T-helper 9 cell (primary cell): ENCODE measurements at places on chromosomes 12 and 14.

GRCh38 chr14:33709283-33709682 lies 241.6 kb downstream of the EGLN3 start:
- no peak for DNase-seq

DNA sequence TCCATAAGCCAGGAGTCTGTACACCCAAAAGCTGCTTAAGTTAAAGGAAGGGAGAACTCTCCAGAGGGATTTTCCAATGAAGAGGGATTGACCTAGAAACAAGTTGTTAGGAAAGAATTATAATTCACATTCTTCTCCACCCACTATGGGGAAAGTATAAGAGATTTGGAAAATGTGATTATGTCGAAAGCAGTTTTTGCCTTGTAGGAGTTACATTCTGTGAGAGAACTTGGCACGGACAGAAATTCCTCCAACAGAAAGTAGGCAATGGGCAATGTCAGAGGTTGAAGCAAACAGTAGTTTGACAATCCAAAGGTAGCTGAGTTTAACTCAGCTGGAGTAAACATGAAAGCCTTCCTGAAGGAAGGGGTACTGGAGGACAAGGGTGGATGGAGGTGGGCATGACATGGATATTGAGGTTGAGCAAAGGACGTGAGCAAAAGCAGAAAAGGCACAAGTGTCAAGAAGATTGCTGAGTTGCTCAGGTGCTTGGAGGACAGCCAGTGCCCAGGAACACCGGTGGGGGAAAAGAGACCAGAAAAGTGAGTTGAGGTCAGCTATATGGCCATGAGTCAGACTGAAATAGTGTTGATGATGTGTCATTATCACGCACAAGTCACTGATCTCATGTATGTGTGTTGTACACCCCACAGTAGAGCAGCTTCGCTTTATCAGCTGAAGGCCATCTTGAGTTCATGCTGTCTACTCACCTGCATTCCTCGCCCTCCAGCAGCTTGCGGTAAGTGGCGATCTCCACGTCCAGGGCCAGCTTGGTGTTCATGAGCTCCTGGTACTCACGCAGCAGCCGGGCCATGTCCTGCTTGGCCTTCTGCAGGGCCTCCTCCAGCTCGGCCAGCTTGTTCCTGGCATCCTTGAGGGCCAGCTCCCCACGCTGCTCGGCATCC lies 4.0 kb downstream of the KRT5 start:
- no peak for DNase-seq

- DNase-seq: no peak
Observed at GRCh38 chr12:112115259-112116045, 6.9 kb upstream of the NAA25 start.

DNA sequence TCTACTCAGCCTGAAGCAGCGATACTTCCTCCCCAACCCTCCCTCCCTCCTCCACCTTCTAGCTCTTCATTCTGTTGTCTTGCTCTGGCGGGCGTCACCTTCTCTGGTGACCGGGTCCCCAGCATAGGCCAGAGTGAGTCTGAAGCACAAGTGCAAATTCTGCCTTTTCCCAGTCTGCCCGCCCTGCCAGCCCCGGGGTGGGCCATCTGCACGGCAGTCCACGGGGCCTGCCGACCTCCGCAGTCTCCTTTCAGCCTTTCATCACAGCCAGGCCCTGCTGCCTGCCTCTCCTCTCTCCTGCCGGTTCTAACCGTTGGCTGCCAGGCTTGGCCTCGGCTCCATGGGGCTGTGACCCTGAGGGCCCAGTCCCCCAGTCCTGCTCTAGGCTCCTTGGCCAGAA lies 58.7 kb downstream of the TESC start:
- DNase-seq: no peak

DNA sequence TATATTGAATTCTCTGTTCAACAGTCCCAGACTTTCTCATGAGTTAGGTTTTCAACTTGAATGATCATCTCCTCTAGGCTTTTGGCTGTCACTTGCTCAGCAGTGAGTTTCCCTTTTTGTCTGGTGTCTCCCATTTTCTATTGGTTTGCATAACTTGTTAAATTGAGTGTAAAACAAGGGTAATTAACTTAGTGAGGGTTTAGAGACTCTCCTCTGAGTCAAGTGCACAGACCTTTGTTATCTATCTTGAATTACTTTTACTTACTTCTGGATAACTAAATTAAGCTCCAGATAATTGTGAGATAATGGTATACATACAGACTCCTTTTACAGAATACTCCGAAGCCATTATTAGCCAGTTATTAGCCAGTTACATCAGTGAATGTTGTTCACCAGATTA lies 22.0 kb downstream of the MLXIP start:
- DNase-seq: no peak

DNA sequence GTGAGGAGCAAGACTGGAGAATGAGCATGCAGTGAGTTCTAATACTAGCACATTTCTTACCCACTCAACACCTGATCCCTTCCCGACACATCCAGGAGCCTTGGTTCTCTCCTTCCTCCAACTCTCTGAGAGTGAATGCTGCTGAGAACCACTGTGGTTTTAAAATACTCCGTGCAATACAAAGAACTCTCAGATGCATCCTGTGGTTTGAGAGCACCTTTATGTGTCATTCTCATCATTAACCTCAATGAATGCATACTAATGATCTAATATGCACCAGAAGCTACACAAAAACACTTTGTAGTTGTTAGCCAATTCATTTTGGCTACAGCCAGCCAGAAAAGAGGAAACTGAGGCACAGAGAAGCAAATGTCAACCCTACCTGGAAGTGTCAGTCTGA lies 87.6 kb downstream of the GALNT8 start:
- DNase-seq: no peak

DNA sequence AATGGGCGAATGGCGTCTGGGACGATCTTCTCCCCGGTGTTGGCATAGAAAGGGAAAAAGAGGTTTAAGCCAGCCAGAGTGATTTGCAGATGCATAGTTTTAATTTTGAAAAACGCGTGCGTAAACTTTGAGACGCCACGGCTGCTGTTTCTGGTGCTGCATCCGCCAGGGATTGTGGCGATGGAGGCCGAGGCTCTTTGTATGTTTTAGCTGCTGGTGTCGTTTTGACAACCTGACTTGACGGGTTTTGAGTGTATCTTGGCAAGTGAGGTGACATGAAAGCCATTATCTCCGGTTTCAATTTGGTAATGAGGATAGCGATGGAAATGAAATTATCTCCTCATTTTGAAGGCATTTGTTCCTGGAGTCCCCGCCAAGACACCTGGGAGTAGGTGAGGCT lies 1.6 kb downstream of the PTGDR start:
- DNase-seq: no peak

- DNase-seq: no peak
Observed at GRCh38 chr14:56891226-56891625, 80.9 kb upstream of the OTX2 start.

- no peak for DNase-seq
Observed at GRCh38 chr14:31243860-31244259, 36.3 kb upstream of the HECTD1 start.

GRCh38 chr14:72027061-72027460 lies 94.8 kb downstream of the RGS6 start:
- DNase-seq: no peak

DNA sequence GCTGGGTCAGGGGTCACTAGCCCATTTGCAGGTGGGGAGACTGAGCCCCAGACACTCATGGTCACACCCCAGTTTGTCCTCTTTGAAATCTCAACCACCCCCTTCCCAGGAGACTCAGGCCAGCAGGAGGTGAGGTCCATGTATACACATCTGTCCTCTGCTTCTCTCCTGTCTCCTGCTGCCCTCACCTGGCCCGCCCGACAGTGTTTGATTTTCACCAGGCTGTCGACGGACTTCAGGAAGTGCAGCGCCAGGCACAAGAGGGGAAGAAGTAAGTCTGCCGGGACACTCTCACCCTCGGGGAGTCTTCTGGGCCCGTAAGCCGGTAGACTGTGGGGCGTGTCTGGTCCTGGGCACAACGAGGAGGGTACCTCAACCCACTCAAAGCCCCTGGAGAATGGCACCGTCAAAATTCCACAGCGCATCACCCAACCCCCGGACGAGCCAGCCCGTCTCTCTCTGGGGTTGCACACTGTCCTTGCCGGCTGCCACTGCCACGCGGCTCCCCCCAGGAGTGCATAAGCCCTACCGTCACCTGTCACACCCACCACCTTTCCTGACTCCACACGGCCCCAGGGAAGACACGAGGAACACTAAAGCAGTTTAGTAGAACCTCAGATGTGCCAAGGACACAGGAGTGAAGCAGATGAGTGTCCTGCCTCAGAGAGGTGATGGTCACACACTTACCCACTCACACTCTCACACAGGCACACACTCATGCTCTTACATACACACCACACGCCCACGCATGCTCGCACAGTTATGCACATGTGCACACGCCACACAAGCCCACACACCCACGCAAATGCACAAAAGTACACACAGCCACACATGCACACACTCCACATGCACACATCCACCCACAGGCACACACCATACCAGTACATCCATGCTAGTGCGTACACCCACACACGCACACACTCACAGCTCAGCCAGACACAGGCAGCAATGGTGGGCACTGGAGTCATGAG lies 13.1 kb upstream of the SIVA1 start:
- DNase-seq: no peak

DNA sequence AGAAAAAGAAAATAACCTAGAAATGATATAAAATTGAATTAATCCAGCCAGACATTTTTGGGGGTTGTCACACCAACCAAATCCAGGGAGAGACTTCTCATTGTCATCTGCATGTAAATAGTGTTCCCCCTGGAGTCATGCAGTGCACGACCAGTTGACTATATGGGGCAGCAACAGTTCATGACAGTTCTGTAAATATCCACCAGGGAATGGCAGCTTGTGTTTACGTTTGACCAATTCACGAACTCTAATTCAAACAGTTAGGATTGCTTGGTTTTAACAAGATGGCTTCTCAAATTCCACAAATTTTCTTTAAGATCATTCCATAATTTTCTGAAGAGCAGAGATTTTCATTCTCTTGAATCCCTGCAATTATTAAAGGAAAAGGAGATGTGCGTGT lies 43.4 kb upstream of the DUSP6 start:
- no peak for DNase-seq

DNA sequence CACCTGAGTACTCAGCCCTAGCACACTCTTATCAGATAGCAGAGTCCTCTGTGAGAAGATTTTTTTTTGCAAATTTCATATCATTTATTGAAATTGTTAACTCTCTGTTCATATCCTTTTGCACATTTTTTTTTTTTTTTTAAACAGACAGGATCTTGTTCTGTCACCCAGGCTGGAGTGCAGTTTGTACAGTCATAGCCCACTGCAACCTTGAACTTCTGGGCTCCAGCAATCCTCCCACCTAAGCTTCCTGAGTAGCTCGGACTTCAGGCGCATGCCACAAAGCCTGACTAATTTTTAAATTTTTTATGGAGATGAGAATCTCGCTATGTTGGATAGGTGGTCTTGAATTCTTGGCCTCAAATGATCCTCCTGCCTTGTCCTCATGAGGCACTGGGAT lies 4.3 kb downstream of the PARP2 start:
- no peak for DNase-seq

DNA sequence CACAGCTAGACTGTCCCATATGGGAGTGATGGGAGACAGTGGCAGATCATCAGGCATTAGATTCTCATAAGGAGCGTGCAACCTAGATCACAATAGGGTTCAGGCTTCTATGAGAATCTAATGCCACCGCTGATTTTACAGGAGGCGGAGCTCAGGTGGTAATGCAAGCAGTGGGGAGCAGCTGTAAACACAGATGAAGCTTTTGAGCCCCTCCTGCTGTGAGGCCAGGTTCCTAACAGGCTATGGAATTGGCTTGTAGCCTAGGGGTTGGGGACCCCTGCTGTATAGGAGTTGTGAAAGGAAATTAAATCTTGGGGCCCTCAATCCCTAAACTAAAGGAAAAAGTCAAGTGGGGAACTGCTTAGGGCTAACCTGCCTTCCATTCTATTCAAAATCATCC lies 29.6 kb downstream of the ADIPOR2 start:
- DNase-seq: no peak

GRCh38 chr12:121996050-121996944 lies 25.4 kb upstream of the BCL7A start:
- no peak for DNase-seq

DNA sequence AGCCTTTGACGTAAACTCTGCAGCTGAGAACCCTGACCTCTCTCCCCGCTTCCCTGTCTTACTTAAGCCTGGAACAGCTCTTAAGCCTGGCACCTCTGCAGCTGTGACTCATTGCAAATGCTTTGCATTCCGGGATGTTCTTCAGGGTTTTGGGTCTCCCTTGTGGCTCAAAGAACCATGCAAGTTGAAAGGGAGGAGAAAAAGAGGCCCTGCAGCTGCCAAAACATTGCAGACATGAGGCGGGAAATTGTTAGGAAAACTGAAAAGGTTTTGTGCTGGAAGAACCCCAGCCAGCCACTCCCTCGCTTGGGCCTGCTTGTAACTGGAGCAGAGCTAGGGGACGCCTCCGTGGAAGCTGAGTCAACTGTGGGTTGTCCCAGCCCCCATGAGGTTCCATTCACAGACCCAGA lies 60.2 kb upstream of the FERMT2 start:
- DNase-seq: no peak

DNA sequence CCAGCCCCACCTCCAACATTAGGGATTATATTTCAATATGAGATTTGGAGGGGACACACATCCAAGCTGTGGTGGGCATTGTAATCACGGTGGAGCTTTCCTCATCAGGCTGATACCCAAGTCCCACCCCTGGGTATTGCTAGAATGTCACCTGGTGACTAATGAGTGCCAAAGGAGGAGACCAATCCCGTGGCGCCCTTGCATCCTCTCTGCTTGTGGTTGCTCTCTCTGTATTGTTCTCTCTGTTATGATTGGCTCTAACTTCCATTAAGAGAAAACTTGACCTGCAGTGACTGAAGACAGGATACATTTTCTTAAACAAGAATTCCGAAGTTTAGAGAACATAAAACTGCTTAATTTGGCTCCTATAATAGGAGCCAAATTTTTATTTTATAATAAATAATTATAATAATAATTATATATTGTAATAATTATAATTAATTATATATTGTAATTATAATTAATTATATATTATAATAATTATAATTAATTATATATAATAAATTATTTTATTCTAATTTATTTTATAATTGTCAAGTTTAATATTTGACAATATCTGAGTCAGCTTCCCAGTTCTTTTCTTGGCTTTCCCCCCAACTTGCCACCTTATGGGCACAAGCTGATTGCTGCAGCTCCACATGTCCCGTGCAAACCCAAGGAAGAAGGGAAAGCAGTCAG lies 420.1 kb downstream of the DIO2 start:
- no peak for DNase-seq

DNA sequence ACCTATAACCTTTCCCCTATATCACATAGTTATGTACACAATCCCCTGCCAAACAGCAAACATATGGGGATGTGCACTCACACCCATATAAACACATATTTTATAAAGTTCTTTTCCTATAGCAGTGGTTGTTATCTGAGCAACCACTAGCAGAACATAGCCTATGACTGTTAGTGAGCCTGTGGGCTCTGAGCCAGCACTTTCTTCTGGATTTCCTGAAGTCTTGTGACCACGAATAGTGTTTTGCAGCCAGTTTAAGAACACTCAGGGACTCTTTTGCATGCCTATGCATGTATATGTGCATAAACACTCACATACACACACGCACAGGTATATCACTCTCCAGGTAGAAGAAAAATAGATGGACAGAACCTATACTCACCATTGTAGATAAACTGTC lies 17.1 kb downstream of the TESPA1 start:
- DNase-seq: no peak

- no peak for DNase-seq
Observed at GRCh38 chr14:65141523-65141922, 39.2 kb upstream of the MAX start.

GRCh38 chr12:39887856-39888255 lies 218.0 kb downstream of the SLC2A13 start:
- no peak for DNase-seq

GRCh38 chr12:112149596-112149995 lies 24.2 kb downstream of the TRAFD1 start:
- no peak for DNase-seq
